T-helper 9 cell (primary cell): ENCODE measurements at places on chromosomes 7 and 10.

GRCh38 chr7:44891791-44892190 is 6.5 kb upstream of the PURB start:
- no peak for DNase-seq

DNA sequence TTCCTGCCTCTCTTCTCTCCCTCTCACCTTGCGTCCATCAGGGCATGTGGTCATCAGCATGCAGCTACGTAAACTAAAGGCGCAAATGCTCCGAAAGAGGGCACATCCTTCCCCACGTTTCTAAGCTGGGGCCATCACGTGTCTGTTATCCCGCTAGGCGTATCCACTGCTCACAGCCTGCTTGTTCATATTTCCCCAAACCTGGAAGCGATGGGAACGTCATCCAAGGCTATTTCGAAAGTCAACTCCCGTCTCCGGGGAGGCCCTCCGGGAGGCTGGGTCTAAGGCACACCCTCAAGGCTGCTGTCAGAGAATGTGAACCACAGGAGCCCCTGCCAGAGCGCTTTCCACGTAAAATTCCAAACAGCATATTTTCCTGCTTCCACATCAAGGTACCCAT is 199.2 kb downstream of the DIP2C start:
- no peak for DNase-seq

- no peak for DNase-seq
Measured at GRCh38 chr10:4194231-4194630, 409.2 kb upstream of the KLF6 start.

DNA sequence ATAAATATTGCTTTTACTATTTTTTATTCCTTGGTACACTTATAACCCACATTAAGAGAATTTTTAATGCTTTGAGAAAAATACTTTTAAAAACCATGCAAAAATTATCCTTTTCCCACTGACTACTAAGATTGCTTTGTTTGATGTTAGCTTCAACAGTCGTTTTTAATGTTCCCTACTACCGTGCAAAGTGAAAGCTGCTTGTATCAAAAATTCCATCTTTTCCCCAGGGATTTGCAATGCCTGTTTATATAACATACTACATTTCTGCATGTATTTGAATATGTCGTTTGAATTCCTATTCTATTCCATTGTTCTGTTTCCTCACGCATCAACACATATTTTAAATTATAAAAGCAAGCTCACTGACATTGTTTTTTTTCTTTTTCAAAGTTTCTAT is 54.4 kb downstream of the TFPI2 start:
- DNase-seq = no peak

- peak; percentile 43 for DNase-seq
Measured at GRCh38 chr7:142603870-142604448, 145.3 kb upstream of the PRSS1 start.

DNA sequence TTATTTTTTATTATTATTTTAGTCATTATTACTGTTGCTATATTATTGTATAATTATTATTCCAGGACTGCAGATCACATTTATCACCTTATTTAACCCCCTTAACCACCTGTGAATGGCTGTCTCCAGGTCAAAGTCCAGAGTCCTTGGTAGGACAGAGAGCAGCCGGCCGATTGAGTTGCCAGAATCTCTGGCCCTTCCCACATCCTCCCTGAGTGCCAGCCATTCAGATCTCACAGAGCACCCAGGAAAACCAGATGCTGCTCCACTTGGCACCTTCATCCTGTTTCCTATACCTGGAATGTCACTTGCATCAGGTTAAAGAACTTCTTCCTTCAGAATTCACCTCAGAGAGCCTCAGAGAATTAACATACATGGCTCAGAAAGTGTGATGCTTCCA is 101.1 kb downstream of the ELAPOR2 start:
- DNase-seq = no peak

GRCh38 chr10:60141896-60142559 is 235.7 kb upstream of the CCDC6 start:
- no peak for DNase-seq

DNA sequence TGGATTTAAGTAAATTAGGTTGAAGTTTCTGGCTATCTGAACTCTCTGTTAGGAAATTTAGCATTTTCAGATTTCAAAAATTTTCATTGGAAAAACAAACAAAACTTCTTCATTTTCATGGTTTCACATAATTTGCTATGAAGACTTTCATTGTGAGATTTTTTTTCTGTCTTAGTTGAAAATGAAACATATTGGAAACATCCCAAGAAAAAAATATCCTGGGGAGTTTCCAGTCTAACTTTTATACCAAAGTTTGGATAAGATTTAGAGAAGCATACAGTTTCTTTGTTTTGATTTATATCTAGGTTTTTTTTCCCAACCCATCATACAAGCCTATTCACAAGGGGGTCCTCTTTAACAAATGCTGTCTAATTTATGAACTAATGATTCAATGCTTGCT is 300.5 kb upstream of the SEMA3A start:
- no peak for DNase-seq

DNA sequence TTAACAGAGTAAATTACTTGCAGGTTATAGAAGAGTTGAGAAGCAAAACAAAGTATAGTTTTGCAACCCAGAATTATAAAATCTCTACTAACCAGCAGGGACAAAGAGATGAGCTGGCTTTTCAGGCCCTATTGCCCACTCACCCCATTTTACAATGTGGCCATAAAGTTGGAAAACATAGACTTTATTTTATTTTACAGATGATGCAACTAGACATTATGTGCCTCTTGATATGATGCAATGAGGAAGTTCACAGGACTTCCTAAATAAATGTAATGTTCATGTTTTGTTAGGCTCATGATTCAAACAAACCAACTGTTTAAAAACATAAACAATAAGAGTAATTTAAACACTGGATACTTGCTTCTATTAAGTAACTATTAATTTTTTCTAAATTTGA is 141.1 kb upstream of the WNT16 start:
- no peak for DNase-seq

DNA sequence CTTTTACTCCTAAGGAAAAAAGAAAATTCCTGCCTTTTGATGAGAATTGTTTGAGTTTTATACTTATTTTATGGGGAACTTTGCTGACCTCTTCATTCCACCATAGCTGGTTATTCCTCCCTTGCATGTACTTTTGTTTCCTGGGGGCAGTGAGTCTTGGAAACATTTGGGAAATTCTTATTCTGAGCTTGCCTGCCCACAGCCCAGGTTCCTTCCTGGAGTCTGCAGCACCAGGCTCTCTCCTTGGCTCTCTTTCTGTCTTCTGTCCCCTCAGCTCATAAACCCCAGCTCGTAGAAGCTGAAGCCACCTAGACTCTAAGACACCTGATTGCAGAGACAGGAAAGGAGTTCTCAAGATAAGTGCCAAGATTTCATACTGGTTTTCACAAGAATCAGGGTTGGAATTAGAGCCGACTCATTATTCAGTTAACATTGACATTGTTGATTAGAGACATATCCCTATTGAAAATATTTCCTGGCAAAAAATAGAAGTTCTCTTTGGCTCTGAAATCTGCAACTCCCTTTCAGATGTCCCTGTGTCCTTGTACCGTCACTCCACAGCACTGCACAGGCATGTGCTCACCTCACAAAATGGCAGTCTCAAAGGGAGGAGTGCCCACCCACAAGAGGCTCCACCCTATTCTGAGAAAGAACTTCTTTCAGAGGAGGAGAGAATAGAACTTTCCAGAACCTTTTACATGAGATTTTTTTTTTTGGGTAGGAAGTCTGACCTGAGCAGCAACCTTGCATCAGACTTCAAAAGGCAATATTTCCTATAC is 67.8 kb upstream of the PRSS1 start:
- DNase-seq = no peak

GRCh38 chr7:30804078-30804661 is 33.0 kb downstream of the MINDY4 start:
- no peak for DNase-seq

- DNase-seq = no peak
Measured at GRCh38 chr7:31002256-31002655, 38.5 kb downstream of the GHRHR start.

GRCh38 chr10:15695852-15696251 is 23.9 kb downstream of the ITGA8 start:
- DNase-seq = no peak

- no peak for DNase-seq
Measured at GRCh38 chr10:71074176-71074755, 138.1 kb upstream of the UNC5B start.

- DNase-seq = no peak
Measured at GRCh38 chr10:121085367-121085766, 234.2 kb downstream of the WDR11 start.

DNA sequence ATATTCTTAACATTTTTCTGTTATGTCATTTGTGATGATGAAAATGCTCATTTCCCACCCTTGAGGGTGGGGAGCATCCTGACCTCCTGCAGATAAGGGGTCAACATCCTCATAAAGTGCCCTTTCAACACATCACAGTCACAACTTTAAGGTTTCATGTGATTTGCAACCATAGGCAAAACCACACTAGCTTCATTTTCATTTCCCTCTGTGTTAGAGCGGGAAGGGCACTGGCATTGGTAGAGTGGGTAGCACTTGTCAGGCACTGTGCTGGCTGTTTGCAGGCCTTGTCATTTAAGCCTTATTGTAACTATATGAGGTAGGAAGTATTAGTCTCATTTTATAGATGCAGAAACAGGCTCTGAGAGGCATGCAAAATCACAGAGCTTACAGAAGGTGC is 39.8 kb downstream of the PSMC2 start:
- DNase-seq = no peak

DNA sequence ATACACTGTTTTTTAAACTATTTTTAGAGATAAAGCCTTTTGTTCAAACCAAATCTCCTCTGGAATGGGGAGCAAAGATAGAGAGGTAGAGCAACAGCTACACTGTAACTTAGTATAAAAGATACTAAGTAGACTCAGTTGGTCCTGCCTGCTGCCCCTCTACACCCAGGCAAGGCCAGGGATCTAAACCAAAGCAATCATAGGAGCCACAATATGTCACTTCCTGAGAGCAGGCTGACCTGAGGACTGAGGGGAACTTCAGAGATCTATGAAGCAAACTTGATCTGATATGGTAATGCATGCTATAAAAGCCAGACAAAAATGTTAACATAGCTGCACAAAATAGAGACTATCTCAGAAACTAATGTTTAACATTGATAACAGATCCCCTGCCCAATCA is 7.0 kb upstream of the TRDMT1 start:
- no peak for DNase-seq

DNA sequence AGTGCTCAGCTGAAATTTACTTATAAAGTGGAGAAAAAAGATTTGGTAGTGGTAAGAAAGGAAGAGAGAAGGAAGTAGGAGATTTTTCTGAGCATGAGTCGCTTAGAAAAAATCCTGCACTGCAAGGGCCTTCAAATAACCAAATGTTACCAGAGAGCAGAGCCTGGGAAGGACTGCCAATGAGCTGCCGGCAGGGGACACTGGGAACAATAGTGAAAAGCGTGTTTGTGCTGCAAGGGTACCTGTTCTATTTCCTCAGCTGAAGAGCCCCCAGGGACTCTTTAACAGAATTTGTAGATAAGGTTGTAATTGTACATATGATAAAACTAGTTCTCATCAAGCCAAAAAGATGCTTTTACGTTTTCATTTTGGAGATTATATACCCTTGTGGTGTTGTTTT is 696.3 kb upstream of the C7orf33 start:
- DNase-seq = no peak

DNA sequence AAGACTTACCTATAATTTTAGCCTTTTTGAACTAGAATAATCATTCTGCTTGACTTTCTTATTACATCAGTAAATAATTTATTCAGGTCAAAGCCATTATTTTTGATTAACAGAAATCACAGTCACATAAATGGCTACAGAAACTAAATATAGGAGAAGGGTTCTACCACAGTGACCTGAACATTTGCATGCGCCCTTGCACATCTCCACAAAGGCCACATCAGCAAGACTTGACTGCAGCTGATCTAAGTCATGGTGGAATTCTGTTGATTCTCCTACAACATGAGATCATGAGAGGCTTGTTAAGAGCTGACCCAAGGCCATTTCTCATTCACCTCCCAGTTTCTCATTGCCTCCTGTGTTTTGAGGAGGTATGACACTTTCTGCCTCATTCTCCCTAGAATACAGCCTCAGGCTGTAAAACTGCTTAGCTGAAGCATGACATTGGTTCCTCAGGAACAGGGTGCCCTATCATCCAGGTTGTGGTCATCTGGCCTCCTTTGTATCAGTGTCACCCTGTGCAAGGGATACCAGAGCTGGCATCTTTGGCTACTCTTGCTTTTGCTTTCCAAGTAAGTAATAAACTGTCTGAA is 6.7 kb upstream of the IMMP2L start:
- DNase-seq = no peak

DNA sequence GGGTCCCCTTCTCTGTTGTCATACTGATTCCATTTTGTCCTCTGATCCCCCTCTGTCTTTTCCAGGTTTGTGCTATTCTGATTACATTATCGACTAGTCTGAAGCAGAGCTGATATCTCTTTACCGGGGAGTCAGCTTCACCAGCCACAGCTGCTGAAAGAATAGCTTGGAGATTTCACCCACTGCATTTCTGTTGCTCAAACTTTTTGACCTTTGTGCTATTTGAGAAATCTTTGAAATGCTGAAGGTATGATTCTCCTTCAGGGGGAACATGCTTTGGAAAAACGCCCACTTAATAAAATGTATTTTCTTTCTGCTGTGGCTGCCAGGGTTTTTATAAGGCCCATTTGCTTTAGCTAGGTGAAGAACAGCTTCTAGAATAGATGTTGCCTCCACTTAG is 197.8 kb upstream of the TCF7L2 start:
- DNase-seq = no peak

DNA sequence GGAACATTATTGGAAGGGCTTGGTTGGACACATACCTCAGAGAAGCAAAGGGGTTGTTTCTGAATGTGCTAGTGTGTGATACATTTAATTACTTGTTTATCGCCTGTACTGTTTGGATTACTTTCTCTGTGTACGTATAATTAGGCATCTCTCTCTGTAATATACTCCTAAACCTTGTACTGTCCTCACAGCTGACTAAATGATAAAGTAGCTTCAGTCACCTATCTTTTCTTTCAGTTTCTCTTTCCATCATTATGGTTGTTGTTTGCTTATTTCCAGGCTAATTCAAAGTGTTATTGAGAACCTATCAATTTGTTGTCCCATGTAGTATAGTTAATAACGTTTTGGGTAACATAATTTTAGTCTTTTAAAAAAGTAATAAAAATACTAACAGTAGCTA is 34.0 kb downstream of the MXI1 start:
- DNase-seq = no peak

GRCh38 chr10:31557854-31558253 is 238.8 kb downstream of the ZEB1 start:
- DNase-seq = no peak

DNA sequence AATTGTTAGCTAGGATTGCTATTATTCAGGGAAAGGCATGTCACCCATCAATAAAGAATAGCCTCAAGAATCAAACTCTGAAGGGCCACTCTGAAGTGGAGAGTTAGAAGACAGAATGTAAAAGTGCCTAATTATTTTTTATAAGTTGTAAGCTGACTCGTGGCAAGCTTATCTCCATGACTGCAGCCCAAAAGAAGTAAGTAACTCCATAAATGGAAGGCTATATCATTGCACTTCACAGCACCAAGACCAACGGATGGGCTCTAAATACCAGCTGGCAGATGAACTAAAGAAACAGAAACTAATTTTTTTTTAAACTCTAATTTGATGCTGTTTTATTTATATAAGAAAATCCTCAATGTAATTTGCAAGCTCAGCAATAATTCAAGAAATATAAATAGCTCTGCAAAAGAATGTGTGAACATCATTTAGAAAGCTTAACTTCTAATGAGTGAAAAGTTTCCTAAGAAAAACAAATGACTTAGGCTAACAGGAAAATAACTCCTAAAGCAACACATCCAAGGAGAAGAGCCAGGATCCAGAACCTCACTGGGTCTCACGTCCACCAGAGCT is 165.5 kb downstream of the SNX13 start:
- no peak for DNase-seq

GRCh38 chr7:91973639-91974038 is 33.0 kb downstream of the AKAP9 start:
- DNase-seq = no peak
